ENCODE measurements at places on chromosomes 5 and 9. TPM values are rescaled to one million over a fixed set of nuclear protein-coding genes. Genes with fewer than 3 reads are reported as not detected.

GRCh38 chr5:119331566-119332095, 24.2 kb upstream of the TNFAIP8 start:
- DNase-seq, result no peak

- DNase-seq, result no peak
These were observed 134.5 kb downstream of the FRMD3 start for GRCh38 chr9:83403527-83404238.

Gene NSMF
- total RNA-seq, result 109 TPM

Gene ENC1
- total RNA-seq, result 6.8 TPM

GRCh38 chr5:53448851-53449250, 31.6 kb upstream of the FST start:
- no peak for DNase-seq

Gene PTGDS
- 15.4 TPM for total RNA-seq

DNA sequence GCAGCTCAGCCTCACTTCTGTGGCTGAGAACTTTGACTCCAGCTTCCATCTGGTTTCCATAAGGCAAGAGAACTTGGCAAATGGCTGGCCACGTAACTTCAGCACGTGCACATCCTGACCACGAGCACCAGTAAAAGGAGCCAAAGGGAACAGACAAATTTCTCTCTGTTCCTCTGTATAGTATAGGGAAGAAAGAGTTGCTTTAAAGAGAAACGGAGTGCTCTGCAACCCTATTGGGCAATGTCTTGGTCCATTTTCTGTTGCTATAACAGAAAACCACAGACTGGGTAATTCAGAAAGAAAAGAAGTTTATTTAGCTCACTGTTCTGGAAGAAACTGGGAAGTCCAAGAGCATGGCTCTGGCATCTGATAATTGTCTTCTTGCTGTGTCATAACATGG, 558.7 kb downstream of the ACTL7B start:
- DNase-seq, result no peak

DNA sequence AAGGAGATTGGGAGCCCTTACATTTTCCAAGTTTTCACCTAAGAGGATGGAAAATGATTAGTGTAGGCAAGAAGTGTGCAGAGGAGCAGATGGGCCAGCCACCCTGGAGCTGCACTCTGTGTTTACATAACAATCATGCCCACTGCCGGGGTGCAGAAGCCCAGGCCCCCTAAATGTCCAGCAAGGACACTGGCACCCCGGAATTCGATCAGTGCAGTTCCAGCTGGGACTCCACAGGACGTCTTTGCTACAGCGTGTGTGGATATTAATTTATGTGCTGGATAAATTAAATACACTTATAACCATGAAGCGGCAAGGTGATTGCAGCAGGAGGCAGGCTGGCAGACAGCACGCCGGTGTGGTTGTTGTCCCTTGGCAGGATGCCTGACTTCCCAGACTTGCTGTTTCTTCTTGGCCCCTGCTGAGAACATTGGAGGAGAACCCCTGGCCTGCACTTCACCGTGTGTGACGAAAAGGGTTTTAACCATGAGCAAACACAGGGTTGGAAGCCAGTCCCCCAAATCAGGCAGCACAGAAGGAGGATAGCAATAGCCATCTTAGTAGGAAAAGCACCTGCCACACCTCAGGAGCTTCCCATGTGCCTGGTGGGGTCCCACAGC, 73.7 kb downstream of the GADD45G start:
- DNase-seq, result no peak

Gene BRIX1
- total RNA-seq, result 20.5 TPM

DNA sequence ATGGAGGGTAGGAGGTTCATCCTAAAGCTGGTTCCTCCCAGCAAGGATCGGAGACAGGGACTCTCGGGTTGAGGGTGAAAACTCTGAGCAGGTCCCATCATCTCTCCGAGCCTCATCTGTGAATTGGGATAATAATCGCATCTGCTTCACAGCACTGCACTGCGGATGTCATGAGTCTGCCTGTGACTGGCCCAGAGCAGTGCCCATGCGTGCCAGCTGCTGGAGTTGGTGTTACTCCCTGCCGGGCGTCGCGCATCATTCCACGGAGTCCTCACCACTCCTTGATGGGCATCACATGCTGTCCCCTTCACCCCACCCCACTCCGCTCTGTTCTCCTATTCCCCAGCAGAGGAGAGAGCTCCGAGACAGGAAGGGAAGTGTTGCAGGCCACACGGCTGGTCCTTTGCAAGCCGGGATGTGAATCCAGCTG, 35.1 kb upstream of the ORM1 start:
- no peak for DNase-seq

- DNase-seq, result no peak
These were observed 38.7 kb upstream of the RAB3C start for GRCh38 chr5:58544195-58544594.

- DNase-seq, result no peak
These were observed 1587.7 kb upstream of the NUDT12 start for GRCh38 chr5:105150323-105150722.

Gene N4BP3
- 2.5 TPM for total RNA-seq

DNA sequence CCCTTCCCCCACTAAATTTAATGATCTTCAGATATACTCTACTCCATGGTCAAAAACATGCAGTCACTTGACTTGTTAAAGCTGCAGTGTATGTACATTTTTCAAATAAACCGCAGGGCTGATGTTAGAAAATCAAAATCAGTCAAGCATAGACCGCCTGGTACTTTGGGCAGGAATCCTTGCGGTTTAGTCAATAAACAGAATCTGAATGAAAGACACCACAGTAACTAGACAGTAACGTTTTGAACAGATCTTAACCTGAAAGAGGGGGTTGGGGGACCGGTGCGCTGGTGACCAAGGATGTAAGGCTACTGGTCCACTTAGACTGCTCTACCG, 188.8 kb downstream of the BNC2 start:
- no peak for DNase-seq

DNA sequence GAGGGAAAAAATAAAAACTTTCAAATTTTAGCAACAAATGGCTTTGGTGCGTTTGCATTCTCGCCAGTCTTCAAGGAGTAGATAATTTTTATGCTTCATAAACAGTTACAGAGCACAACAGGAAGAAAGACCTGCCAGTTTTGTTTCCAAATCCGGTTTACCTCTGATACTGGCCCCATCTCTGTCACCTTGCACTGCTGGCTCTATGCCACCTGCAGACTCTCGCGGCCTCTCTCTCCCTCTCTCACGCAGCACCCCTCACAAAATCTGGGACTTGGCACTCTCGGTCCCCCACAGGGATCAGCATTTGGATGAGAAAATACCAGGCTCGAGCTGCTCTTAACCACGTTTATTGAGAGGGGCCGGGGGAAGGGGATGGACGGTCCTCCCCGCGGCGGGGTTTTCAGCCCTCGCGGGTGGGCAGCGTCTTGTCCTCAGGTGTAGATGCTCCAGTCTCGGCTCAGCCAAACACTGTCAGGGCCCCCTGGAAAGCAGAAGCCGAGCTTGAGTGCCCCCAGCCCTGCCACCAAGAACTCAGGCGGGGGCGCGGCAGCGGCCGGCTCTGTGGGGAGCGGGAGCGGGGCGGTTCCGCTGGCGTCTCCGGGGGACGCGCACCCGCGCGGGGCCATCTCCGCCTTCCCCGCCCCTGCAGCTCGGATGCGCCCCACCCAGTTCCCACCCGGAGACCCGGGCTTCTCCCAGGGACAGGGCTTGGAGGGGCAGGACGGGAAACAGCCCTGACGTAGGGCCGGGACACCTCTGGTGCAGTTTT, 1.3 kb downstream of the SCGB3A1 start:
- DNase-seq, result peak; percentile 67

DNA sequence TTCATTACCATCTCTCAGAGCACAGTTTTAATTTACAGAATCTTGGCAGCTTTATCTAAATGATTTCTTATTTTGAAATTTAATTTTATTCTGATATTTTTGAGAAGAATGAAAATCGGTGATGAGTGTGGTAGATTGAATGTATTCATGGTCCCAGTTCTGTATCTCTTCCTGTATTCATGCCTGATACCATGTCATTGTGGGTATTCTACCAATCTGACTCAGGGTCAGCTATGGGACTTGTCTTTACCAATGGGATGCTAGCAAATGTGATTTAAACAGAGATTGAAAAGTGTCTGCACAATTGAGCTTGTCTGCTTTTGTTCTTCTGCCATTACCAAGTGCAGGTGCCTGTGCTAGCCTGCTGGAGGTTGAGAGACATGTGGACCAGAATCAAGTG, 17.8 kb upstream of the ZNF618 start:
- no peak for DNase-seq

GRCh38 chr5:56900395-56900794, 9.0 kb upstream of the SETD9 start:
- no peak for DNase-seq

DNA sequence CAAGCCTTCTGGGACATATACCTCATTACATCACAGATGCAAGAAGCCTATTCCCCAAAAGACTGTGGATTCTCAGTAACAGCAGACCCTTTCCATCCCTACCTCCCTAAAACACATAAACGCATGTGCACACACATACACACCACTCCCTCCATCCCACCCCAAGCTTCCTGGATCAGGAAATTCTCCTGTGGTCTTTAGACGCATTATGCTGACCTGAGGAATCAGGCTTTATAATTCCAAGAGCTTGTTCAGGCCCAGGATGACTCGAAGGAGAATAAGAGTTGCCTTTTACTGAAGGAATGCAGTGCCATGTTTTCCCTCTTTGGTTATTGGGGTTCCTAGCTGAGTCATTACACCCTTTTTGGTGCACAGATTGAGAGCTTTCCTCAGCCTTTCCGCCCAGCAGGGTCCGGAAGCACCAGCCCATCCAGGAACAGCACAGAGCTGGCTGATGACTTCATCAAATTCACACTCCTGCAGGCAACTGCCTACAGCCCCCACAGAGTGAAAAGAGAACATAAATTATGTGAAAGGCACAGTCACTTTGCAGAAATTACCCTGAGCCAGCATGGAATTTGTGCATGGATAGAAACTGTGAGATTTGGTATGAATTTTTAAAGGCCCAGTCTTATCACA, 385.0 kb upstream of the TRPC7 start:
- DNase-seq, result no peak

Gene CRB2
- not detected for total RNA-seq

Gene EIF4E1B
- not detected for total RNA-seq

Gene IFNA13
- total RNA-seq, result not detected

DNA sequence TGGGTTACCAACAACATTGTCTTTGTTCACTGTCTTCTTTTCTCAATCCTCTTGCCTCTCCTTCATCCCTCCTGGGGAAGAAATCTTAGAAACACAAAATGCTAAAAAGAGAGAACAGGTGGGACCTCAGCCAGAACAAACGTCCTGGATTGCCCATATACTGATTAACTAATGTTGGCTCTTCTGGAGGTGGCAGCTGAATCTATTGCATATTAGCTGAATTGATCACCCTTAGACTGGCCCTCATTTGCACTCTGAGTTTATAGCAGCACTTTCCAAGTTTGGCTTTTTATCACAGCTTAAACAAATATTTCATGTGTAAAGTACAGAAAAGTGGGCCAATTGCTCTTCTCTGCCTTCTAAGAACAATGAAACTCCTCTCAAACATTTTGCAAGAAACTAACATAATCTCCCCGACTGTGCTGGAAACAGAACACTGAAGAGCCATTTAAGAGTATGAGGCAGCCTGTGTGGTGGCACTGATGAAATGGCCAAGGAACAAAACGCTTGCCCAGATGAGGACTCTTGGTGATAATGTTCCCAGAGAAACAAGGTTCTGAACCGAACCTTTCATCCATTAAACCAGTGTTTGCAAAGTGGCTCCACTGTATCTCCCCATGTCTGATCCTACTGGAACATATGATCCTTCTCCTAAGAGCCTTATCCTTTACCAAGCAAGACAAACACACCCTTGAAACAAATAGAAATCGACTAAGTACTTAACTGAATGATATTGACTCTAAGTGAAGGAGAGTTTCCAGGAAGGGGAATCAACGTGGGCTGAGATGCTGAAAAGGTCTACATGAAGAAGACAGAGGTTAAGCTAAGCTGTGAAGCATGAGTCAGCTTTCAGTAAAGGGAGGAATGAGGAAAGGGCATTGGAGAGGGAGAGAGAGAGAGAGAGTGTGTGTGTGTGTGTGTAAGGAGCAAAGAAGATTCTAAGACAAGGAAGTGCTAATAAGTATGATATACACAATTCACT, 83.2 kb upstream of the LIFR start:
- DNase-seq, result no peak

- no peak for DNase-seq
These were observed 17.2 kb upstream of the DIRAS2 start for GRCh38 chr9:90659650-90660364.

Gene SPATA31A5
- not detected for total RNA-seq

- no peak for DNase-seq
These were observed 139.3 kb downstream of the MVB12B start for GRCh38 chr9:126465977-126466376.

DNA sequence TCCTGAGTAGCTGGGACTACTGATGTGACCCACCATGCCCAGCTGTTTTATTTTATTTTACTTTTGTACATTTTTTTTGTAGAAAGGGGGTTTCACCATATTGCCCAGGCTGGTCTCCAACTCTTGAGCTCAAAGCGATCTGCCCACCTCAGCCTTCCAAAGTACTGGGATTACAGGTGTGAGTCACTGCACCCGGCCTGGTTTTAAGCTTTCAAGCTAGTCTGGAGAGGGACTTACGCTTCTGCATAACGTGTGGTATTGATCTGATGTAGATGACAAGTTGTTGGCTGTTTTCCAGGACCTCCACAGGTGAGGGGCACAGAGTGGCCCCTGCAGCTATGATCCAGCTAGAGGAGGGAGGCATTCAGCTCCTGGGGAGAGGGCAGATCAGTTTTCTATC, 6.8 kb upstream of the CCL21 start:
- DNase-seq, result no peak

- peak; percentile 91 for DNase-seq
These were observed 100.6 kb downstream of the ICE1 start for GRCh38 chr5:5523066-5523505.

Gene TRIM14
- 120 TPM for total RNA-seq

DNA sequence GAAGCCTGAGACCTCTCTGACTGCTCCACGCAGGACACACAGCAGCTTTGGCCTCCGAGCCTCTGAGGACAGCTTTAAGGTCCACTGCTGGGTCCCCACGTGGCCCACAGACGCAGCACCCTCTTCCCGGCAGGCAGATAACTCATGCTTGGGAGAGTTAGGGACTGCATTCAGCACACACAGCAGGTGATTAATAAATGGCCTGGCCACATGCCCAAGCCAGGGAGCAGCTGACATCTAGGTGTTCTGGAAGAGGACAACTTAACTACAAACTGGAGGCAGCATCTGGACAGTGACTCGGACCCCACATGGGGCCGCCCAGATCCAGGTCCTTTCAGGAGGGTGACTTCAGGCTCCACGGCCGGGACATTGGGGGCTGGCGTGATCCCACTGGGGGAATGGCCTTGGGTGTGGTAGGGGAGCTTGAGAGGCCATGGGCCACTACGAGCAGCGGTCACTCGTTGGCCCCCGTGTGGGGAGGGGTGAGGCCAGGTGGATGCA, 11.3 kb downstream of the NINJ1 start:
- DNase-seq, result no peak

GRCh38 chr9:30757723-30758122, 1626.7 kb upstream of the ACO1 start:
- no peak for DNase-seq

- no peak for DNase-seq
These were observed 52.1 kb downstream of the GRIA1 start for GRCh38 chr5:153542536-153542935.

DNA sequence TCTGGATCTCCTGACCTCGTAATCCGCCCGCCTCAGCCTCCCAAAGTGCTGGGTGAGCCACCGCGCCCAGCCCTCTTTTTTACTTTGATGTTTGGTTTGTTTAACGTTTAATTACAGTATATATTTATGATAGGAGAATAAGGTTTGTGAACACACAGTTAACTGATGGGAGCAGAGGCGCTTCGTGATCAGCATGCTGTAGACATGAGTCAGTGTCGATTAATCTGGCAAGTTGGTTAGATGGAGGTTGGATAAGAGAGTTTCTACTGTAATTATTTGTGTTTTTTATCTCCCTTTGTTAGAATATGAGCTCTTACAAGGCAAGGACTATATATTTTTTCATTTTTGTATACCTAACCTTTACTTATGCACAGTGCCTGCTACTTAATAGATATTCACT, 14.3 kb downstream of the ATG10 start:
- DNase-seq, result no peak

All from CD4-positive, CD25-positive, alpha-beta regulatory T cell (primary cell).